T47D (cell line): ENCODE measurements at places on chromosomes 16 and 17.

- no peak for DNase-seq
These were observed 42.4 kb upstream of the FBXO47 start for GRCh38 chr17:39009581-39010001.

DNA sequence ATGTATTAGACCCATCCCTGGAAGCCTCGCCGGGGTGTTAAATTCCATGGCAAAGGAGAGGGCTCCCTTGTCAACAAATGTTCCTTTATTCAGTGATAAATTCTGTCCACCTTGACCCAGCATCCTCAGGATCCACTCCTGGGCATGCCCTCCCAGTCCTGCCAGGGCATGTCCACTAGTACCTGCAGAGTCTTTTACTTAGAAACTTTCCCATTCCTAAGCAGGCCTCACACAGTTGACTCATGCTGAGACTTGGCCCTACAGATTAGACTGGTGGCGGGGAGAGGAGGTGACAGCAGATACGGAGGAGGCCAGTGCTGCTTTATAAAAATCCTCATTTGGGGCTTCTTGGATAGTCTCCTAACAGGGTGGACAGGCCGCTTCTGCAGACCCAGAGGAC is 88.8 kb downstream of the CYLD start:
- no peak for DNase-seq

- DNase-seq: no peak
These were observed 12.5 kb upstream of the RBBP6 start for GRCh38 chr16:24526701-24527495.

GRCh38 chr17:42783791-42784138 is 3.4 kb downstream of the WNK4 start:
- DNase-seq: no peak

DNA sequence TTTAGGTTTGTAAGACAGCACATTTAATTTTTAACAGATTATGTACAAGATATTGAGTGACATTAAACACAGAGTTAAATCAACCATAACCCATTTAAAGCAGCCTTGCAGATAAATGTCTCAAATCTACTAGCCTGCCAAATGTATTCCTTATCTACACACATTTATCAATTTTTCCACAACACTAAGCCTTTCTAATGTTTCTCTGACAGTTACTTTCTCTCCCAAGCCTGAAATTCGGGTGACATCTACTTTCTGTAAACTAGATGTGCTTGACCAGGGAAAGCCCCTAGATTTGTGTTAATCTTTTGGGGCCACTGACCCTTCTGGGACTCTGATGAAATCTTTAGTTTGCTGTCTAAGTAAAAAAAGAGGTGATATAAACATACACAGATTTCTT is 69.0 kb downstream of the CDH13 start:
- no peak for DNase-seq

DNA sequence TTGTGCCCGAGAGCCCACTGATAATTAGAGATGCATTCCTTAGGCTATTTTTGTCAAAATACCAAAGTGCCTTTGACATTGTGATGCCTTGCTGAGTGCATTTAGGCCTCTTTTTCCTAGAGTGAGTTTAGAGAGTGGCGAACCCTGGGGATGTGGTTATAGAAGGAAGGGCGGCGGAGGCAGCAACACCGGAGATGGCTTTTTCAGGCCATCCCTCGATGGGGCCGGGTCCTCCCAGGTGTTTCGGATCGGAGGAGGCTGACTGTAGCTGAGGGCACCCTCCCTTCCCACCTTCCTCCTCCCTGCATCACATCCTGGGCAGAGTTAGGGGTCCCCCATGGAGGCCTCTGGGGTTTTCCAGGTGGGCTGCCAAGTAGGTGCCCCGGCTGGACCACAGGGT is 6.6 kb upstream of the SNAI3 start:
- DNase-seq: no peak

- DNase-seq: peak; percentile 83
These were observed at the start of gene ADAP2 for GRCh38 chr17:30921544-30922196. Gene ADAP2, plus strand, starts transcription at chr17:30921945. Its CDS starts 70 bp downstream, at chr17:30922015.

DNA sequence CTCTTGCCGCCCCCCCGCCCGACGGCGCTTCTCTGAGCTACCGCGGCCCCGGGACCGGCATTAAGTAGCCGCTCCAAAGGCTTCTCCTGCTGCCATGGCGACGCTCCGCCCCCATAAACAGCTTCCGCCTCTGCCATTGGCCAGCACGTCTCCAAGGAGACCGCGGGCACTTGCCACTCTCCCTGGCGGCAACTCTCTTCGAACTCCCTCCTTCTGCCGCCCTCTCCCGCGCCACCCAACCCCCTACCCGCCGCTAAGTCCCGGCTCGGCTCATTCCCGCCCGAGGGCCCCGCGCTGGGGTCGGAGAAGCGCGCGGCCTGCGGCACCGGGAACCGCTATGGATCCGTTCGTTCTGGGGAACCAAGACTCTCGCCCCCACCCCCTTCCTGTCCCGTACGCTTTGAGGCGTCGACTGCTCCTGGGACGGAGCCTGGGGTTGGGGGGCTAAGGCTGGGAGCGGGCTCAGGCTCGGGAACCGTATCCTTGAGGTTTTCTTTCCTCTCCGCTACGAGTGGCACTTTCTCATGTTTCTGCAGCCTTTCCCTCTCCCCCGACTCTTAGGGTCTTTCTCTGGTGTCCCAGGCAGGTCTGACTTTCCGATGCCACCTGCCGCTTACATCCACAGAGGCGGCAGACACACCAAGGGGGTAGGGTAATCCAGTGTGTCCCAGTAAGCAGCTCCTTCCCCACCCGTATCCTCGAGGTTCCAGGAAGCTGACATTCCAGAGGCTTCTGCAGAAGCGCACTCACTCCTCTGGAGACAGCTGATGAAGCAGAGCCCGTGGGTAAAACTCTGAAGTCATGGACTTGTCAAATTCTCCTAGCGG is at the start of gene FOXJ1:
Gene FOXJ1, minus strand, starts transcription at position 34 of the 827 bp plus-strand sequence. CDS start 850 bp downstream, outside the sequence.
- peak; percentile 100 for DNase-seq

DNA sequence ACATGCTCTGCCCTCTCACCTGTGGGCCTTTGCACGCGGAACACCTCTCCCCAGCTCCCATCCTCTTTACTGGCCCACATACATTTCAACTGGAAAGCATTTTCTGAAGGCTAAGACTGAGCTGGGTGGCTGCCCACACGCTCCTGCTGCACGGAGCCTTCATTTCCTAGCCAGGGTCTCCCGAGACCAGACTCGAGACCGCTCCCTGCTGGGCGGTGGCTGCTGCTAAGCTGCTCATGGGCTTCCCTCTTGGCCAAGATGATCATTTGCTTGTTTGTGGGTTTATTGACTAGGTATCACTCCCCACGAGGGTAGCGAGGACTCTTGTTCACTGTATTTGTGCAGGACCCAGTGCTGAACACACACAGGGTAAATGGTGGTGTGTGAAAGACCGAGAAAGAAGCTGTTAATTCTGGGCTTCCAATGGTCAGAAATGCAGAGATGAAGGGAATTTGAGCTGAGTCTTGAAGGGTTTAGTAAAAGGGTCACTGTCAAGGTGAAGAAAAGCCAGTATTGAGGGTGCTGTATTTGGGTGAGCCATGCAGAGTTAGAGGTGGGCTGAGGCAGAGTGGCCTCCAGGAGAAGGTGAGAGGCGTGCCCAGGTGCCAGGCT is 907 bp downstream of the TRAPPC2L start:
- DNase-seq: peak; percentile 77

- no peak for DNase-seq
These were observed 14.4 kb downstream of the CUEDC1 start for GRCh38 chr17:57940653-57941329.

- DNase-seq: no peak
These were observed 282.2 kb downstream of the MAP2K6 start for GRCh38 chr17:69696650-69697049.

DNA sequence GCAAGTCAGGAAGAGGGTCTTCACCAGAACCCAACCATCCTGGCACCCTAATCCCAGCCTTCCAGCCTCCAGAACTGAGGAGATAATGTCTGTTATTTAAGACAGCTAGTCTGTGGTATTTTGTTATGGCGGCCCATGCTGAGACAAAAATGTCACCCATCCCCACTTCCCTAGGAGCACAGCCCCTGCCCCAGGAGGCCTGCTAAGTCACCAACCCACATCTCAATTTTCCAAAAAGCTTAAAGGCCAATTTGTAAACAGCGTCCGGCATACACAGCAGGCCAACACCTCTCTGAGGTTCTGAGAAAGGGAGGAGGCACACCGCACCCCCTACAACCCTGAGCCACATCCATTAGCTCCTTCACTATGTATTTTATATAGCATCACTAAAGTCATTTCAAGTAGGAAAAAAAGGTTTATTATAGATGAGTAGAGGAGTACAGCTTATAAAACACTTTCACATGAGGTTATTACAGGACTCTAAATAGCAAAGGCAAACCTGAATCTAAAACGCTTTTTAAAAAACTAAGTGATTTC is 6.9 kb downstream of the TMEM170A start:
- DNase-seq: no peak

DNA sequence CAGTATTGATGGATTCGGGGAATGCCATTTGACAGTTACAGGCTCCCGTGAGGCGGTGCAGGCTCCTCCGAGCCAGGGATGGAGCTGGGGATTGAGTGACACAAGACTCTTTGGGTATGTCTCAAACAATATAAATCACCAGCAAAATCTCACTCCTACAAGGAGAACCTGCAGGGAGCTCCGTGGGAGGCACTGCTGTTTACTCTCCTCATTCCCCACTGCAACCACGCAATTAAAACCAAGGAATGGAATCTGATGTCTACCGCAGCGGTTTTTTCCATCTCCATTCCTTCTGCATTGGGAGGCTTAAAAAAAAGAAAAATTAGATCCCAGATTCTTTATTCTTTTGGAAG is 157.9 kb downstream of the WWOX start:
- peak; percentile 70 for DNase-seq

DNA sequence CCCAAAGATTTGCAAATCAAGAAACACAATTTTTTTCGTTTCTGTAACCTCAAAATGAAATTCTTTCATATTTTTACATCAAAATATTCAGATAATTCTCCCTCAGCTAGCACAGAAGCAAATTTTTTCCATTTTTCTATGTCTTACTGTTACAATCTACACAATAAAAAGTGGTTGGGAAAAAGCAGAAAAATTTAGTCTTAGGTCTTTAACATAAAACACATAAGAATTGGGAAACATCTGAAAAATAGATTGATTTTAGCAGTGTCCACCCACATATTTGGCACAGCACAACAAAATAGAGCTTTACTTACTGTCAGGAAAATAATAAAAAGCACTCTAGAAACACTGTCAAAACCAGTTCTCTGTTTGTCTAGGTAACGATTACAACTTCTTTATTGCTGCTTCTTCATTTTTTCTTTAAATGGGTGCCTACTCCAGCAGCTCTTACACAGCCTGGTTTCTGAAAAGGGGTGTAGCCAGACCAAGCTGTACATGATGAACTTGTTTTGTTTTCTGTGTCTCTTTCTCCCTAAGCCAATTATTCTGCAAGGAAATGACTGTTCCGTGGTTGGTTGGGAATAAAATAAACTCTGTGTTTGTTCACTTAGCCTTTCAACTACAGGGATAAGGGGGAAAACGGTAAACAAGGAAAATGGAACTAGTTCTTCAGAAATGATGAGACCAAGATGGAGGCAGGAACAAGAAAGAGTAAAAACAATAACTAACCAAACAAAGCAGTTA is at the start of gene ABCA6:
Gene ABCA6, minus strand, starts transcription at position 465 of the 744 bp plus-strand sequence. CDS start 1,192 bp downstream, outside the sequence.
- peak; percentile 8 for DNase-seq

GRCh38 chr17:30954046-30954830 is 16.6 kb upstream of the RNF135 start:
- no peak for DNase-seq

DNA sequence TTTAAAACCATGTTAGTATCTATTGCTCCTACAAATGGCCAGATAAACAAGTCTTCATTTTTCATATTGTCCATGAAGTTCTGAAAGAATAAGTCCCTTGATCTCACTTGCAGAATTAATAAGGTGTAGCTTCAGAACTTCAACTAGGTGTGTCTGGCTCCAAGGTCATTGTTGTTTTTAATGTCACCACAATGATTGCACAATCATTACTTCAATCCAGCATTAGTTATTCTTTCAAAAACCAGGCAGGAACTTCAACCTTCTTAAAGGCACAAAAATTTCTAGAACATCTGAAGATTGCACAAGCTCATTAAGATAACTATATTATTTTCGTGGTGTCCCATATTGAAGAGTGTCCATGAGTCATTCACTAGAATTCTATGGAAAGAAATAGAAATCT is 1386.4 kb downstream of the CDH11 start:
- no peak for DNase-seq

- no peak for DNase-seq
These were observed 11.9 kb upstream of the COL1A1 start for GRCh38 chr17:50213026-50214022.

DNA sequence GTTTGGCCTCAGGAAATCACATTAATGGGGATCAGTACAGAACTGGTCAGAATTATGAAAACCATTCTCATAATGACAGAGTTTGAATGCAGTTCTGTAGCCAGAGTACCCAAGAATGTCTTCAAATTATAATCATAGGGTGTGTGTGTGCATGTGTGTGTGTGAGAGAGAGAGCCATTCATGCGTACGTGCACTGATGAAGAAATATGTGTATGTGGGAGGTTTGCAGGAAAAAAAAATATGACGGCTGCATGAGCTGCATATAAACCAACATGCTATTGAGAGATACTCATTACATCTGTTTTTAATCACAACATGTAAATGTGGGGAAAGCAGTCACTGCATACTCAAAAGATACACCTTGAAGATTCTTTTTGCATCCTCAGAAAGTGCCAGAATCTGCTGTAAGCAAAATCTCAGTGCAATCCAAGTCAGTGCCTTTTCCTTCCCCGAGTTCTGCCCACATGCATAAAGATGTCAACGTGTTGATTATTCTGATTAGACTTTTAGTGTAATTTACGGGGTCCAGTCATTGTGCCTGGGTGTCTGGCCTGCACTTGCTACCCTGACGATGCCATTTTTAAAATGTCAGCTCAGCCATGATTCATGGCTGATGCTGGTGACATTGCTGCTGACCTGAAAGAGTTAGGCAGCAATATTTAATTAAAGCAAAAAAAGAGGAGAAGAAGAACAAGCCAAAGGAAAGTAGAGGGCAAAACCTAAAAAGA is 378.7 kb upstream of the ZFHX3 start:
- no peak for DNase-seq

GRCh38 chr17:42522263-42522790 is 13.7 kb upstream of the NAGLU start:
- DNase-seq: no peak

DNA sequence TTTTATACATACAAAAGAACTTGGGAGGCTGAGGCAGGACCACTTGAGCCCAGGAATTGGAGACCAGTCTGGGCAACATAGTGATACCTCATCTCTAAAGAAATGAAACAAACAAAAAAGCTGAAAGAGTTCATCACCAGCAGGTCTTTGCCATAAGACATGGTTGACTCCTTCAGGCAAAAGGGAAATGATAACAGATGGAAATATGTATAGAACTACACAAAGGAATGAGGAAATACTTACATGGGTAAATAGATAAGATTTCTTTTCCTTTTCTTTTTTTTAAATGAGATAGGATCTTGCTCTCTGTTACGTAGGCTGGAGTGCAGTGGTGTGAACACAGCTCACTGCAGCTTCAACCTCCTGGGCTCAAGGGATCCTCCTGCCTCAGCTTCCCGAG is 165.3 kb downstream of the PARN start:
- DNase-seq: no peak

DNA sequence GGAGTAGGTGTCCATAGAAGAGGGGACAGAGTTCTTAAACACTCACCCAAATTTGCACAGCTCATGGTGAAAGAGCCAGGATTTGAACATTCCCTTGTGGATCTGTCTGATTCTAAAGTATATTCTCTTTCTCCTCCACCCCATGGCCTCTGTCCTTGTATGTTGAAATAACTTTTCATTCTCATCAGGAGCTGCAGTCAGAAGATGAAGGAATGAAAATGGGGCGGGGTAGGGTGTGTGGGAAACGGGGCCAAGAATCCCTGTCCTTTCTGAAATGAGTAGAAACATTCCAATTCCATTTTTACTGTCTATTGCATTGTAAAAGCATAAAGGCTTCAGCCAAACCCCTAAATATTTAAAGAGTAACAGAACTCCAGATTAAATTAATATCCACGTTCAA is 42.8 kb downstream of the NOG start:
- DNase-seq: no peak
